ENCODE measurements at places on chromosomes 3 and 15. TPM values are rescaled to one million over a fixed set of nuclear protein-coding genes. Genes with fewer than 3 reads are reported as not detected.

DNA sequence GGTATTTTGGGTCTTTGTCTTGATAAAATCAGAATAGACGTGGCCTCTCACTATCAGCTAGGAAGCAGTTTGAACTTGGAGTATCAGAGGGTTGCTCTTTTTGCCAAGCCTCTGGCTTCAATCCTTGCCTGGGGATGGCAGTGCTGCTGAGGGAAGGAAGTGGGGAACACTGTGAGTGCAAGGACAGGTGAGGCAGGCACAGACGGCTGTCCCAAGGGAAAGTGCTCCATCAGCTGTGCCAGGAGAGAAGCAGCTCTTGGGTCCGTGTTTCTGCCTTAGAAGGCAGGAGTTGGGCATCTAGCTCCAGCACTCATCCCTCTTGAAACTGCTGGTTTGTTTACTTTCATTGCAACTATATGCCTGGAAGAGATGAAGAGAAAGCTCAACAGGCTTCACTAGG, 33.2 kb downstream of the PML start:
- DNase-seq: no peak

- DNase-seq: no peak
These were observed 322.4 kb upstream of the SLCO3A1 start for GRCh38 chr15:91530956-91531582.

- DNase-seq: no peak
These were observed 9.6 kb upstream of the SMARCC1 start for GRCh38 chr3:47791193-47791855.

Gene SLC28A1
- not detected for polyA plus RNA-seq

Gene KCNH8
- polyA plus RNA-seq: 0.15 TPM

DNA sequence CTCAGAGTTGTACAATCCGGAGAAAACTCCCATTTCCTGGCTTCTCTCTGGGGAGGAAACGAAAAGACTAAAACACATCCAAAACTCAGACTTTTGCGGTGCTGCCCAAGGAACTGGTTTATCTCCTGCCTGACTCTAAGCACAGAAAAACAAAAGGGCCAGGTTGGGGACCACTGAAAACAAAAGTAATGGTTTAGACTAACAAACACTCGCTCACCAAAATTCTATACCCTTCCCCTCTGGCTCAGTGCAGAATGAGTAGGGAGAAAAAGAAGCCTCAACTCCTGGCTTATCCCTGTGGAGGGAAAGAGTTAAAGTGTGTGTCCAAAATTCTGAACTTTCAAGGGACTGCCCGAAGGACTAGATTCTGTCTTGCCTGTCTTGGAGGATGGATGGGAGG, 173.6 kb downstream of the FGF12 start:
- no peak for DNase-seq

GRCh38 chr3:190193210-190193609, 72.5 kb upstream of the P3H2 start:
- no peak for DNase-seq

GRCh38 chr3:63450023-63450422, 171.9 kb downstream of the SYNPR start:
- no peak for DNase-seq

Gene CEMIP
- polyA plus RNA-seq: 27.8 TPM

Gene TNFAIP8L3
- 0.08 TPM for polyA plus RNA-seq

DNA sequence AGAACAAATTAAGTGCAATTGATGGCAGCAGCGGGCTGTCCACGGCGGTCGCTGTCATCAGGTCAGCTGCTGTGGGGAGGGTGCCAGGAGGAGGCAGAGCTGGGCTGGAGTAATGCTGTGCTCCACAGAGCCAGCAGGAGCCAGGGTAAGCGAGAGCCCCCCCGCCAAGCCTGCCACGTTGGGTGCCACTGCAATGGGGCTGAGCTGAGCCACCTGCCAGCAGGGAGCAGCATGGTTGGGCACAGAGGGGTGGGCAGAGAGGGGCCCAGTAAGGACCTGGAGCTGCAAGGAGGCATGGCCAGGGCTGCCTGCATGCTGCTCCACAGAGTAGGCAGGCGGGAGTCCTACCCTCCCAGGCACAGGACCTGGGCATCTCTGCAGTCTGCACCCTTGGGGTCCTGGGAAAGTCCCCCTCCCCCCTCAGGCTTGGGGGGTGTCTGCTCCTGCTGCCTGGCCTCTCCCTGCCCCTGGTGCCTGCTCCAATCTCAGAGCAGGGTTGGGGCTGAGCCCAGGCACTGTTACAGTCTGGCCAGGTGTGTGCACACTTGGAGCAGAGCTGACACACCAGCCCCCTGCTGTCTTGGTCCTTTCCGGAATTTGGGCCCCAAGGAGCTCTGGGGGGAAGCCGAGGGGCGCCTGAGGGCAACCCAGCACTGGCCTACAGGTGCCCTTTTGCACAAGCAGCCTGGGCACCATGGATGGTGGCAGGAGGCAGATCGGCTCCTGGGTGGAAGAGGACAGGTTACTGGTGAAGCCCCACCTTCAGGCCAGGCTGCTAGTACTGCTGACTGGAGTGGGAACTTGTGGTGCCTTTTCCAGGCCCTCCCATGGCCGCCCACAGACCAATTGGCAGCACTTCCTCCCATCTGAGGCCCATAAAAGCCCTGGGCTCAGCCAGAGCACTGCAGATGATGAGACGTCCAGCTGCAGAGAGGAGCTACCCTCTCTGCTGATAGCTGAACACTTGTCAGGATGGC, 8.5 kb upstream of the PIAS1 start:
- DNase-seq: no peak

DNA sequence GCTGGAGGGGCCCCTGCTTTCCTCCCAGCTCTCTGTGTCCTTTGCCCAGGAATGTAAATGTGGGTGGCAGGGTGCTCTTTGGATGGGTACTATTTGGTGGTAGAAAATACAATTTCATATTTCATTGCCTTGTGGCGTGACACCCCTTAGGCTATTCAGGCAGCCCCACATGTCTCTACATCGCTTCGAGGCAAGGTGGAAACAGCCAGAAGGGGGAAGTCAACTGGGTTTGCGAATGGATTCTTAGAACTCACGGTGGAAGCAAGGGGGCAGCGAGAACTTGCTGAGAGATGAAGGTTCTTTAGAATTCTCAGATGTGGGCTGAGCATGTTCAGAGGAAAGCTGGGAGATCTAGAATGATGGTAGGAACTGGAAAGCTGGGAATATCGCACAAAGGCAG, 25.3 kb downstream of the PLA2G4D start:
- no peak for DNase-seq

Gene SI
- not detected for polyA plus RNA-seq

- DNase-seq: no peak
These were observed 6.4 kb downstream of the SNX4 start for GRCh38 chr3:125513490-125514115.

- DNase-seq: peak; percentile 53
These were observed 17.5 kb upstream of the PPIB start for GRCh38 chr15:64180235-64180824.

Gene PLIN1
- polyA plus RNA-seq: 0.08 TPM

DNA sequence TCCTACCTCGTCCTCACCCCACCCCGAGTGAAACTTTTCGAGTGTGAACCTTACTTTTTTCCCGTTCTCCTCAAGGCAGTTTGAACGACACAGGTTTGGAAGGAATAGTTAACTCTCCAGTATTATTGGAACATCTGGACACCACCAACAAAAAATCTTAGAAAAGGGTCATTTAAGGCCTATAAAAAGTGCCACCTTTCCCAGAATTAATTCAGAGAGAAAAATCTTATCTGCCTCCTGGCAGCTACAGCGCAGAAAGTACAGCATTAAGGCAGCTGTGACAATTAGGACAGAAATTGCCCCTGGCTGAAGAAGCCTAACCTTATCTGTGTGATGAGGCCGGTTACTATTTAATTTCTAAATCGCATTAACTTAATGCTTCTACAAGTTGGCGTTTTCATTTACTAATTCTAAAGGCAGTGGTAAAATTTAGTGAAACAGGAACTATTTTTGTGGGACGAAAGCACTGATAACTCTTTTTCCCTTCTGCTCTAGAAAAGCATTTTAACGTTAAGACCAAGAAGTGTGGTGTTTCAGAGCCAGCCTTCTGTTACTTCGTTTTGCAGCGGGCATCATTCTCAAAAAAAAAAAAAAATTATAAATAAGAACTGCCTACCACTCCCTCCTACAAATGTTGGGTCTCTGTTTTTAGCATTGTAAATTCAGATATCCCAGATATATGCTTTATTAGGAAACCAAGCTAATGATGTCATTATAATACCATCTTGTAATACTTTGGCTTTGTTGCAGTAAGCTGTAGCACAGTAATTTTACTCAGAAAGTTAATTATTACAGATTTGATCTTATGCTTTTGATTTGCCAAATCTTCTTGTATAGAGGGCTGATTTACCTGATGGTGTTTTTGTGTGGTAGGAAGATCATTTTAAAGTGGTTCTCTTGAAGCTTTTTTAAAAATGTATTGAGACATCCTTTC, 1.4 kb downstream of the ATP11B start:
- peak; percentile 36 for DNase-seq

DNA sequence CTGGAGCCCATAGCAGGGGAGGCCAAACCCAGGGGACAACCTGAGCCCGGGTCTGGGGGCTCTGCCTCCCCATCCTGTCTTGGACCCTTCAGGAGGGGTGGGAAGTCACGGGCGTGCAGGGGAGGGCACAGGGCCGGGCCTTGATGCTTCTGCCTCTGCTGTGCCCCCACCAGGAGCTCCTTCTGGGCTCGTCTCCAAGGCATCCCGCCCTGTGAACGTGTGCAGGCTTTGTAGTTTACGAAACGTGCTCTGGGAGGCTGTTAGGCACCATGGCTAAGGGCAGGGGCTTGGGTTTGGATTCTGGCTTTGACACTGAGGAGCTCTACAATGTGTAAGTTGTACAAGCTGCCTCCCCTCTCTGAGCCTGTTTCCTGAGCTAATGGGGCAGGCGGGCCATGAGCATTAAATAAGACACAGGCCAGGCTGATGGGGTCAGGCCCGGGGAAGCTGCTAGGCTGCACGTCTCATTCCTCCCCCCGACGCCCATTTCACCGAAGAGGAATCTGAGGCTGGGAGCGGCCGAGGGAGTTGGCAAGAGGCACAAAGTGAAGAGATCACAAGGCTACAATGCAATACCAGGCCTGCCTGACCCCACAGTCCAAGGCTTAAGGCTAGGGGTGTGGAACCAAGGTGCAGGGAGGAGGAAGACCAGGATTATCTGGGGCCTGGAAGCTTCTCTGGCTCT, 19.6 kb downstream of the PLXND1 start:
- no peak for DNase-seq

DNA sequence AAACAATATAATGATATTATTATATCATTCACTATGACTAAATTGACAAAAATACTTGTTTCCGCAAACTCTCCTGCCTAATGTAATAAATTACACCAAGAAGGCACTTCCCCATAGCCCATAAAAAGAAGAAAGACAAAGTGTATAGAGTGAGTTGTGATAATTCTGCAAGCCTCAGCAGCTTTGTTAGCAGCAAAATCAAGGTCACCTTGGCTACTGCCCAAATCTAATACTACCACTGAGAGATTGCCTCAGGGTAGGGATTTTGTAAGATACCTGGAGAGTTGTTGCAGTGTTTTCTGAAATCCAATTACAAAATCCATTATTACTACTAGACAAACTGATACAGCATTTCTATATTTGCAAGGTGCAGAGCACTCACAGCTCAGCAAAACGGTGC, 503.5 kb downstream of the FGF12 start:
- DNase-seq: no peak

DNA sequence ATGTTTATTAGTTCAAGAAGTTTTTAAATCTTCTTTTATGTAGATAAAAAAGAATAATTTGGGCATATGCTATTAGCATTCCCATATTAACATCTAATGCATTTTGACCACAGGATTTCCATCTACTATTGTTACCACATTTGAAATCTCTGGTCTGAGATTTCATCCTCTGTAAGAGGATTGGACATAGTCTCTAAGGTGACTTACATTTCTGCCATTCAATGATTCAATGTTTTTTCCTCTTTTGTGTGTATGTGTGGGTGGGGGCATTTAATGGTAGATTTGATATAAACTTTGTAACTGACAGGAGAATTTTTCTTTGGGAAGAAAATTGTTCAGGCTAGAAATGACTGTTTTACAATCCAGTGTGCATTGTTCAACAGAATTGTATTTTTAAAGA, 307.3 kb upstream of the RBMS3 start:
- DNase-seq: no peak

Gene RHCG
- polyA plus RNA-seq: not detected

- DNase-seq: no peak
These were observed 27.6 kb downstream of the SLC28A1 start for GRCh38 chr15:84911879-84912660.

DNA sequence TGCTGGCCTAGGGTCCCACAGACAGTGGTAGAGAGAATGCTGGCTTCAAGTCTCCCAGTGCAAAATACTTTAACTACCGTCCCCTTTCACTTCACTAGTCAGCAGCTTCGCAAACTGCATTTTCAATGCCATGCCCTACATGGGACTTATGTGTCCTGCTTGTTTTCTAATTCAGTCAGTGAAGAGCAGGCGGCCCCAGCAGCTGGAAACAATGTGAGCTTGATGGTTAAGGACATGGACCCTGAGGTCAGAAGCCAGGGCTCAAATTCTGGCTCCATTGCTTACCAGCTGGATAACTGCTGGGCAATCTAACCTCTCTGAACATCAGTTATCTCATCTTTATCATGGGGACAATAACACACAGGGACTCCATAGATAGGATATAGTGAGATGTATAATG, 58.4 kb downstream of the SLC12A8 start:
- DNase-seq: no peak

DNA sequence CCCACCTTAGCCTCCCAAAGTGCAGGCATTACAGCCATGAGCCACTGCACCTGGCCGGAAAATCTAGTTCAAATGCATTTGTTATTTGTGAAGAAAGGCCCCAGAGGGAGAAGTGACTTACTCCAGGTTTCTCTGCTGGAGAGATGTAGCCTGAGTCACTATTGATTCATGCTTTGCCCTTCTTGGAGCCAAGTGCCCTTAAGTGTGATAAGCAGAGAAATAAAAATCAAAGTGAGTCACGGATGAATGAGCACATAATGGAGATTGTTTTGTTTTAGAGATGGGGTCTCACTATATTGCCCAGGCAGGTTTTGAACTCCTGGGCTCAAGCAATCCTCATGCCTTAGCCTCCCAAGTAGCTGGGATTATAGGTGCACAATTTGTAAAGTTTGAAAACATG, 33.1 kb downstream of the CDC25A start:
- DNase-seq: no peak

GRCh38 chr15:45734260-45734711, 99.5 kb downstream of the SQOR start:
- peak; percentile 48 for DNase-seq

Gene CSPG4
- 0.35 TPM for polyA plus RNA-seq

GRCh38 chr15:100760357-100760903, 119.2 kb upstream of the ALDH1A3 start:
- DNase-seq: no peak

GRCh38 chr3:28081533-28081947, 159.9 kb upstream of the CMC1 start:
- no peak for DNase-seq

DNA sequence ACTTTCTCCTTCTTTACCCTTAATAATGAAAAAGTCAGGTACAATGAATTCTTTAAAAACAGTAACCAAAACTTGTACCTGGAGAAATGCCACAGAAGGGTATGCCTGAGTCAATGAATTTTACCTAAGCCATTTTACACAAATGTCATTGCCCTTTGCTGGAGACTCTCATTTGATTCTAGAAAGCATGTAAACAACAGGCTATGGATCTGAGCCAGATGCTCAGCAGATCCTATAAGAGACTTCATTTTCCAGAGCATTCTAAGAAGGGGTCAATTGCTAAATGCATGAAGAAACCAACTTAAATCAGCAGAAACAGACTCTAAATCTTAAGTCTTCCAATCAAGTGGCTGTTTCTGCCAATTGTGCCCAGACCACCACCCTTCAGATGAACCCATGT, 83.8 kb upstream of the GALNT15 start:
- no peak for DNase-seq

Data from SK-N-SH (cell line).